ENCODE measurements at places on chromosomes 11 and 22.

GRCh38 chr22:37188901-37189466 lies 937 bp upstream of the C1QTNF6 start:
- no peak for DNase-seq

DNA sequence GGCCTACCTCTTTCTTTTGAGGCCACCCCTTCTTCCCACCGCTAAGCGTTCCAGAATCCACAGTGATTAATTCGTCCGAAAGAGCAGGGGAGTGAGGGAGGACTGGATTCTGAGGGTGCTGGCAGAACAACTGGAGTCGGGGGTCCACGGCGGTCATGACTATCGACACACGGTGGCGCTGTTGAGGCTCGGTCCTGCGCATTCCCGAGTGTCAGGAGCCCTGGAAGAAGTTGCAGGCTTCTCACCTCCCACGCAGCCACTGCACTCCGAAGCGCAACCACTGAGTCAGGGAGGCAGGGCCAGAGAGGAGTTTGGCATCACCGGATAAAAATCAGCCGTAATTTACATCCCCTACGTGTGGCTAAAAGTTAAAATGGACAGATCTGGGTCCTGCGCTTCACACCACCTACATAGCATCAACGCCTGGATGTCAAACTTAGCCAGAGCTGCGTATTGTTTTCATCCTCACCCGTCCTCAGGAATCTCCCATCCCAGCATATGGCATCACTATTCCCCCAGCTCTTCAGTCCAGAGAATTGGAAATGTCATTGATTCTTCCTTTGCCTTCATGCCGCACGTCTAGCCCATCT lies 10.7 kb upstream of the CTSF start:
- peak; percentile 48 for DNase-seq

GRCh38 chr11:65066805-65067291 lies 8.5 kb upstream of the NAALADL1 start:
- no peak for DNase-seq

GRCh38 chr11:110897035-110897434 lies 184.8 kb upstream of the ARHGAP20 start:
- DNase-seq, result peak; percentile 73

DNA sequence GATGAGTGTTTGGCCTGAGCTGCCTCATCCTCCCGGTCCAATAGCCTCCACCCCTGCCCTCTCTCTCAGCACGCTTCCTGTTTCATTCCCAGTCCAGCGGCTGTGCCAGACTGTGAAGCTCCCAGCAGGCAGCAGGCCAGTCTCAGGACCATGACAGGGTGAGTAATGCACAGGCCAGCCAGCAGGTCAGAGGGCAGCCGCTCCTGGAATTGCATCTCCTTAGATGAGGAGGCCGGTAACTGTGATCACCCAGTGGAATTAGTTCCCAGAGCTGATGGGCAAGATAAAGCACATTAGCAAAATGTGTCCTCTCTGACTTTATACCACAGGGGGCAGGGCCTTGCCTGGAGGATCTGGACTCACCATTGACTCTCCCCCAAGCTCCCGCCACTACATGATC lies 251.2 kb downstream of the ETS1 start:
- peak; percentile 99 for DNase-seq

DNA sequence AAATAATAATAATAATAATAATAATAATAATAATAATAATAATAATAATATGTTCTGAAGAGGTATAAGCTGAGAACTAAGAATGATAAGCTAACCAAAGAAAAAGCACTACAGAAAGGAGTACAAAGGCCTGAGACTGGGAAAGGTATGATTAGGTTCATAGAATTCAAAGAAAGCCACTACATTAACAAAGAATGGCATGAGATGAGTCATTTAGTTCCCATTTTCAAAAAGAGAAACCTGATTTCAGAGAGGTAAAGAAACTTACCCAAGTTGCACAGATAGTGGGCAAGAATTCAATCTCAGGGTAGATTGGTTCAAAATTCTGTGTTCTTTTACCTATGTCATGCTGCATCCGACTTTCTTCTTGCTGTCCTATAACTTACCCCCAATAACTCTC lies 350.9 kb downstream of the TTC28 start:
- DNase-seq, result no peak

GRCh38 chr22:49961005-49961600 lies 531 bp downstream of the PIM3 start:
- DNase-seq, result no peak

DNA sequence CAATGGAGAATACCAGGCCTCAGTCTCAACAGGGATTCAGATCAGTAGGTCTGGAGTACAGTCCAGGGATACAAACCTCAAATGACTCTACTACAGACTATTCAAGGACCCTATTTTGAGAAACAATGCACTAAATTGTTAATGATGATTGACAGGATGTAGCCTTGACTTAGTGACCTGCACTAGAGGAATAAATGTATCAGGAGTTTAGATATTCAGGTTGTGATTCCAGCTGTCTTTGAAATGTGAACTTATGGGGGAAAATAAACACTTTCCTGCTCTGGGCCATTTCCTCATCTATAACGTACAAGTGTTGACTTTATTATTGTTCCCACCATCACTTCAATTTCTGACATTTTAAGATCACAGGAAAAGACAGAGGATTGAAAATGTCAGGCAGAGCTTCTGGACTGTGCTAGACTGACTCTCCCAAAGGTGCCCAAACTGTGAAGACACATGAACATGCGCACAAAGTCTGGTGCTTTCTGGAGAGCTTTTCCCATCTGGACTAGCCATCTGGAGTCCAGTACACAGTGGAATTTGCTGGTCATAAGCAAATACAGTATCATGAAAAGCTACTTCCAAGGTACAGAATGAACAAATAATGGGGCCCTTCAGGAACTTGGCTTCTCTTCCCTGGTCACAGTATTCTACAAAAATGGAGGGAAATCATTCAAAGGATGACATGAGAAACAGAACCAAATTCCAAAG lies 110.4 kb downstream of the USP35 start:
- no peak for DNase-seq

- no peak for DNase-seq
Observed at GRCh38 chr11:2158296-2158737, 2.7 kb downstream of the INS start.

DNA sequence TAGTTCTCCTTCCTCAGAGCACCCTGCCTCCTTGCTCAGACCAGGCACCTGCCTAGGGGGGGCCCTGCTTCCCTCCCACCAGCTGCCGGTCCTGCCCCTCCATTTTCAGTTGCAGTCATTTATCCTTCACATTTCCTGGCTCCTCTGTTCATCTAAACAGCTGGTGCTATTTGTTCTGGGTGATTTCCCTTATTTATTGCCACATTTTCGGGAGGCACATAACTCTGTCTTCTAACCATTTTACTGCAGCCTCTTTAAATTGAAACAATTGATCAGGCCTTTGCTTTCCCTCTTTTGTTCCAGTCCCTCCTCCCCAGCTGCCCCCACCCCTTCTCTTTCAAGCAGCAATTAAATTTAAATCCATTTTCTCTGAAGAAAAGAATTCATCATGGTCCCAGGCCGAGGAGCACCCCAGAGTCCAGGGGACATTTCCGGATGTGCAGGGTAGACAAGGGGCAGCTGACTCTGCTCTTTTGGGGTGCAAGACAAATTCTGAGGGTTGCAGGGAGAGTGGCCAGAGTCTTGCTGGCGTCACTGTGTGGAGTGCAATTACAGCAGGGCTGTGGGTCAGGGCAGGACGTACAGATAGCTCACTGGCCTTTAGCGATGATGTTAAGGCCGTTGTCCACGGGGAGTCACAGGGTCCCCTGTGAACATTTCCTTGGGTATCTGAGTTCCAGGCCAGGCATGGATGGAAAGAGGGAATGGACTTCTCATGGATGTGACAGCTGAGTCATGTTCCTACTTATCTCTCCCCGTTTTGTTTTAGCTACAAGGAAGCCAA lies 476.4 kb downstream of the TBC1D22A start:
- DNase-seq, result no peak

GRCh38 chr11:16160146-16160545 lies 196.2 kb downstream of the SOX6 start:
- no peak for DNase-seq

Data from HFFc6 (cell line).